Cerebellum (tissue), 4 donors: ENCODE measurements at places on chromosomes 3 and 15.

GRCh38 chr3:144369129-144369879, 397.7 kb downstream of the DIPK2A start:
- no peak for DNase-seq

DNA sequence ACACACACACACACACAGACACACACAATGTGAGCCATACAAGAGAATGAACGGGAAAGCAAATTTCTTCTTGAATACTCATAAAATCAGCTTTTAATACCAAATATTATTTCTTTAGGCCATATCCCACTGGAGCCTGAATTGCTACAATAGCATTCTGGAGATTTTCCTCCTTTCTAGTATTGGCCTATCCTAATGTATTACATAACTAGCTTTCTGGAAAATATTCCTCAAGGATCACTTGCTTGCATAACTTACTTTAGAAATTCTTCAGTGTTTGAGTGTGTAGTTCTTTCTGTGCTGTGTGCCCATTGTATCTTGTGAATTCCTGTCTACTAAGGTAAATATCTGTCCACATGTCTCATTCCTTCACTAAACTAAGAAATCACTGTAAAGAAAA, 351.0 kb upstream of the MCTP2 start:
- no peak for DNase-seq

- DNase-seq, result no peak
Measured at GRCh38 chr3:195859846-195860411, 48.2 kb upstream of the MUC4 start.

DNA sequence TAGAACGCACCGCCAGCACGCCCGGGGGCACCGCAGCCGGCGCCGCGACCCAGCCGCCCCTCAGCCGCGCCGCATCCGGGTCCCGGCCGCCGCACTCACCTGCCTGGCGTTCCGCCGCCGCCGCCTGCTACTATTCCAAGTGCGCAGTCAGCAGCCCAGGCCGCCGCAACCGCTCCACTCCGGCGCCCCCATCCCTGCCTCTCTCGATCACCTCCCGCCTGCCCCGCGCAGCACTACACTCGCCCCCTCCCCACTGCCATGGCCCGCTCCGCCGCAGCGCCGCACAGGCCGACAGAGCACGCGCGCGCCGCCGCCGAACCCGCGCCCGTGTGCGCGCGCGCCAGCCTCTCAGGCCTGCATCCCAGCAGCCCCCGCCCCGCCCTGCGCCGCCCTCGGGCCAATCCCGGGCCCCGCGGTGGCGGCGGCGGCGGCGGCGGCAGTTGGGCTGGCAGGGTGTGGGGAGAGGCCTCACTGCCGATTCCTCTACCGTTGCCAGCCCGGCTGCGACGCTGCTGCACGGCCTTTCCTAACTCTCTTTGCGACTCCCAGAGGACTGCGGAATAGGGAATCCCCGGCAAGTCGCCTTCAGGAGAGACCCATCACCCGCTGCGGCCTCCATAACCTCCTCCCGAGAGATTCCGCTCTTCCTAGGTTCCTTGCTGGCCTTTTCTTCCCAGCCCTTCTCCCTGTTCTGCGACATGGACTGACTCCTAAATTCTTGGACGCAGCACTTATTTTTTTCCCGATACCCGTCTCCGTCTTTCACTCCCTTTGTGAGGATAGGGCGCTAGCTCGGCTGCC, at the start of gene PIK3CB:
Gene PIK3CB, minus strand, starts transcription at position 333 of the 801 bp plus-strand sequence. CDS start 75,585 bp downstream, outside the sequence.
- DNase-seq, result peak; percentile 93

- DNase-seq, result no peak
Measured at GRCh38 chr3:181930105-181930504, 218.4 kb downstream of the SOX2 start.
